ENCODE measurements at places on chromosomes 7 and 10. TPM values are rescaled to one million over a fixed set of nuclear protein-coding genes. Genes with fewer than 3 reads are reported as not detected.

Gene GIMAP1
- 5.3 TPM for total RNA-seq

Gene OR2A12
- not detected for total RNA-seq

Gene MGAM2
- total RNA-seq = not detected

Gene NYAP1
- total RNA-seq = 0.17 TPM

DNA sequence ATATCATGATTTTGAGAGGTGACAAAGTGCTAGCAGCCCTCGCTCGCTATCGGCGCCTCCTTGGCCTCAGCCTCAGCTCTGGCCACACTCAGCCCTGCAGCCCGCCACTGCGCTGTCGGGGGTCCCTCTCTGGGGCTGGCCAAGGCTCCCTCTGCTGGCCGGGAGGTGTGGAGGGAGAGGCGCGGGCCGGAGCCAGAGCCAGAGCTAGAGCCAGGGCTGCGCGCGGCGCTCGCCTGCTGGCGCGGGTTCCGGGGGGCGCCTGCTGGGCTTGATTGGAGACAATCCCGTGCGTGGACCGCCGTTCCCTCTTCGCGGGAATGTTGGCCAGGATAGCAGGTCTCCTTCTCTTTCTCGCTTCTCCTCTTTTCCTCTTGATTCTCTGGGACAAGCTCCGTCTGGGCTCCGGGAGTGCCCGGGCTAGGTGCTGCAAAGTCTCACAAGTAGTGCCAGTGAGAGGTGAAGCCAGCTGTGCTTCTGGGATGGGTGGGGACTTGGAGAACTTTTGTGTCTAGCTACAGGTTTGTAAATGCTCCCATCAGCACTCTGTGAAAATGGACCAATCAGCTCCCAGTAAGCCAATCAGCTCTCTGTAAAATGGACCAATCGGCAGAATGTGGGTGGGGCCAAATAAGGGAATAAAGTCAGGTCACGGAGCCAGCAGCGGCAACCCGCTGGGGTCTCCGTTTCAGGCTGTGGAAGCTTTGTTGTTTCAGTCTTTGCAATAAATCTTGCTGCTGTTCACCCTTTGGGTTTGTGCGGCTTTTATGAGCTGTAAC is 43.4 kb upstream of the ELMO1 start:
- H3K27ac ChIP-seq = no peak overlapping the region
- no peaks in the 10 kb centered on the region for H3K27me3 ChIP-seq
- no peak for DNase-seq

- no peaks in the 10 kb centered on the region for H3K36me3 ChIP-seq
- H3K4me1 ChIP-seq = no peaks in the 10 kb centered on the region
- no peaks in the 10 kb centered on the region for H3K27me3 ChIP-seq
- H3K4me3 ChIP-seq = no peak overlapping the region
- H3K27ac ChIP-seq = no peak overlapping the region
Measured at GRCh38 chr7:85220651-85221050, 33.8 kb upstream of the SEMA3D start.

DNA sequence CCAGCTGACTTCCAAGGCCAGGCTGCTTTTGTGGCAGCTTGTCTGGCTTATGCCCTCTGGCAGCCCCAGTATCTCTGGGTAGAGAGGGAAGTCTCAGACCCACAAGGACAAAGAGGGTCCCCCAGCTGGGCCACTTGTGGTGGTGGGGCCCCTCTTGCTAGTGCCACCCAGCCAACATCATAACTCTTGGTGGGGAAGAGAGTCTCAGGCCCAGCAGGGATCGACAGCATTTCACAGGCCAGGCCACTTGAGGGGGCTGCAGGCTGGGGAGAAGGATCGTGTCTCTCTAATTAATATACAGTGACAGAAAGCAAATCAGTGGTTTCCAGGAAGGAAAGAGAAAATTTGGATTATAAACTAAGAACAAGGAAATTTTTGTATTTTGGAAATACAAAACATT is 76.0 kb downstream of the TYW1B start:
- no peak overlapping the region for H3K27ac ChIP-seq
- no peak for DNase-seq
- H3K27me3 ChIP-seq = no peaks in the 10 kb centered on the region
- no peaks in the 10 kb centered on the region for H3K4me1 ChIP-seq
- H3K36me3 ChIP-seq = peaks cover 30% of the 10 kb centered on the region

Data from activated naive CD4-positive, alpha-beta T cell treated with anti-CD3 and anti-CD28 coated beads for 36 hours (primary cell).